ENCODE measurements at places on chromosomes 7 and 10.
A peak's percentile ranks its signal among the peaks of the same experiment; 100 is the strongest.

DNA sequence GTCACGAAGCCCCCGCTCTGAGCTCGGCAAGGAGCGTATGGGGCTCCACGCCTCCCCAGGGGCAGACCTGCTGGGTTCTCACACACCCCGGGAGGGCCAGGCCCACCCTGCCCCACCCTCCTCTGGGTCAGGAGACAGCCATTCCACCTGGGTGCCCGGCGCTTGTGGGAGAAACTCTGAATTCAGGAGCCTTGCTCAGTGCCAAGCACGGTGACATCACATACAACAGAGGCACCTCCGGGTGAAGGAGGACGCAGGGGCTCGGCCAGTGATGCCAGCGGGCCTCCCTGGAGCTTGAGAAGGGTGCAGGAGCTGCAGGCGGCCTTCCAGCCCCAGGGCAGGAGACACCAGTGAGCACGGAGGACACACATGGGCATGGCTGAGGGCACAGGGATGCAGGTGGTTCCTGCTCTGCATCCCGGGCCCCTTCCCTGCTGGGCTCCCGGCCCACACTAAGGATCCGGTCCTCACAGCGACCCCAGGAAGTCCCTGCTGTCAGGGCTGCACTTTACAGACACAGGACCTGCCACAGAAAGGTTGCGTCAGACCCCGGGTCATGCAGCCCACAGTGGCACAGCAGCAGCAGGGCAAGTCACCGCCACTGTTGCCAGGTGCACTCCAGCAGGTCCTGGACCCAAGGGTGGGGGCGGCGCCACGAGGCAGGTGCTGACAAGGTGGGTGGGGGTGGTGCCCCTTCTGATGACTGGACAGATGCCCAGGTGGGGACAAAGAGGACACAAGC is 108.0 kb downstream of the MAD1L1 start:
- no peak for DNase-seq

DNA sequence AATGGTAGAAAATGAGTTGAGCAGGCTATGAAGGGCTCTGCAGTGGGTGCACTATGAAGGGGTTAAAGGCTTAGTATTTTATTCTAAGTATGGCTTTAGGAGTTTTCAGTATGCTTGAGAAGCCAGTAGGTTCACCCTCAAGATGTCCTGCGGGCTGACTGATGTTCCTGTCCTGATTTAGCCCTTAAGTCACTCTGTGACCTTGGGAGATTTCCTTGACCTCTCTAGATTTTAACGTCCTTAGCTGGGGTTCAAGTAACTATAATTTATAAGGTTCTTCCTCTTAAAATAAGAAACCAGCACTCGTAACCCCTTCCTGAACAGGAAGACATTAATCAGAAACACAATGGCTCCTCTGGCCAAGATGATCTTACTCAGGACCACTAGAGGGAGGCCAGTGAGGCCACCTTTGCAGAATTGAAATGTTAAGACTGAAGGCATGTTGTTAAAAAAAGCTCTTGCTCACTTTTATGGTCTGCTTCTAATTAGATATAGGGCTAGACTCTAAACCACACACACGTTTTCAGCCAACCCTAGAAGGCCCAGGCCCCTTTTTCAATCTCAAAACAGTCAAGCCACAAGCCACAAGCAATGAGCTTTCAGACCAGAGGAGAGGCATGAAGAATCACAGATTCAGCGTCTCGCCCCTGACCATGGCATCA is 41.9 kb downstream of the CDK1 start:
- no peak for DNase-seq

DNA sequence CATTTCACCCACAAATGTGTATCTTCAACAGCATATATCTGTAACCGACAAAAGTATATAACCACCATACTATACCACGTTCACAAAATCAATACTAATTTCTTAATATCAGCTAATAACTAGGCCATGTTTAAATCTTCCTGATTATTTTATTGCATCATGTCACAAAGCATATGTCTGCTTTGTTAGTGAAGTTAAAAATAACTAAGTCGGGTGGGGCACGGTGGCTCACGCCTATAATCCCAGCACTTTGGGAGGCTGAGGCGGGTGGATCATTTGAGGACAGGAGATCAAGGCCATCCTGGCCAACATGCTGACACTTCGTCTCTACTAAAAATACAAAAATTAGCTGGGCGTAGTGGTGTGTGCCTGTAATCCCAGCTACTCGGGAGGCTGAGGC is 47.7 kb downstream of the HERC4 start:
- no peak for DNase-seq

- peak; percentile 19 for DNase-seq
Observed at GRCh38 chr7:2099048-2099957, 133.4 kb downstream of the MAD1L1 start.

DNA sequence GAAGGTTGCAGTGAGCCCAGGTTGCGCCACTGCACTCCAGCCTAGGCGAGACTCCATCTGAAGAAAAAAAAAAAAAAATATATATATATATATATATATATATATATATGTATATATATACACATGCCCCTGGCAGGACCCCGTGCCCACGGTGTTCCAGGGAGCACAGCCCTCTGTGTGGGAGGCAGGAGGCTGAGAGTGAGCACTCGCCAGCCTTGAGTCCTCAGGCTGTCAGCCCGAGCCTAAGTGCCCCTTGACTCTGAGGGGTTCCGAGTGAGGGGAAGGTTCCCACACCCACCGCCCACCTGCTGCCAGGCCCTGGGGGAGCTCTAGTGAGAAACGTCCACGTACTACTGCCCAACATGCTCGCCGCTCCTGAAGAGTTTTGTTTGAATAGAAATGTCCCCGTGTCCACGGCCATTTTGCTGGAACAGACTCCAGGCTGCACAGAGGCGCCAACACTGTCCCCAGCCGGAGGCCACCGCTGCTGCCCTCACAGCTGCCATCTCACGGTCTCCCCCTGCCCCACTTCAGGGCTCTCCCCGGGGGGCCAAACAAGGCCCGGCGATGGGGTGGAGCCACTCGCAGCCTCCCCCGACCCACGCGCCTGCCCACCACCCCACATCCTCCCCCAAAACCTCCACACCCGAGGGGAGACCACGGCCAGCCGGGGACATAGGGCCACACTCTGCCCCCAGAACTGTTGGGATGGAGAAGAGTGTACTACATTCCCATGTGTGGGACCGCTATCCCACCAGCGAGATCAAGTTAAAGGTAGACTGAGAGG is 62.8 kb upstream of the EBF3 start:
- no peak for DNase-seq

GRCh38 chr10:80144696-80145131 is 12.2 kb downstream of the PLAC9 start:
- DNase-seq = no peak

DNA sequence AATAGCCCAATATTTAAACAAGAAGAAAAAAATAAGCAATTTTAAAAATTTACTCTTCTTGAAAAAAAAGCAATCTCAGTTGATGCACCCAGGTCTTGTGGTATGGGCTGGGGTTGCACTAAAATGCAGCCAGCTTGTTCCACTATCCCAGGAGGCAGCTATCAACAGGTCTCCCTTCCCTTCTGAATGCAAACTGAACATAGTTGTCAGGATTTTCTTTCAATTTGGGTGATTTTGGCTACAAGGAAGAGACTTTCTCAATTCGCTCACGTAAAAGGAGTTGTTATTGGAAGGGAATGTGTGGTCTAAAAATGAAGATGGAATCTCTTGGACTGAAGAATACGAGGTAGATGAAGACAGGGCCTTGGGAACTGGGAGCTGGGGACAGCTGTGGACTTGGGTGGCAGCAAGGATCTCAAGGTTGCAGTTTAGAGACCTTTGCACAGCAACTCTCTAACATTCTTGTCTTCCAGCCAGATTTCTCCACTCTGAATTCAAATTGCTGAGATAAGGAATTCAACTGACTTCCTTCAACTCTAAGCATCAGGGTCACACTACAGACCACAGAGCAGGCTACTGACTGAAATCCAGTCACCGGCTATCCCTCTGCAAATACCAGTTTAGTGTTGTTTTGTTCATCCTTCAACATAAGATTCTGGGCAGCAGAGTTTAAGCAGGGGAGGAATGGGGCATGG is 3.1 kb upstream of the TMEM26 start:
- no peak for DNase-seq

GRCh38 chr10:108051218-108051617 is 886.7 kb upstream of the SORCS1 start:
- no peak for DNase-seq

DNA sequence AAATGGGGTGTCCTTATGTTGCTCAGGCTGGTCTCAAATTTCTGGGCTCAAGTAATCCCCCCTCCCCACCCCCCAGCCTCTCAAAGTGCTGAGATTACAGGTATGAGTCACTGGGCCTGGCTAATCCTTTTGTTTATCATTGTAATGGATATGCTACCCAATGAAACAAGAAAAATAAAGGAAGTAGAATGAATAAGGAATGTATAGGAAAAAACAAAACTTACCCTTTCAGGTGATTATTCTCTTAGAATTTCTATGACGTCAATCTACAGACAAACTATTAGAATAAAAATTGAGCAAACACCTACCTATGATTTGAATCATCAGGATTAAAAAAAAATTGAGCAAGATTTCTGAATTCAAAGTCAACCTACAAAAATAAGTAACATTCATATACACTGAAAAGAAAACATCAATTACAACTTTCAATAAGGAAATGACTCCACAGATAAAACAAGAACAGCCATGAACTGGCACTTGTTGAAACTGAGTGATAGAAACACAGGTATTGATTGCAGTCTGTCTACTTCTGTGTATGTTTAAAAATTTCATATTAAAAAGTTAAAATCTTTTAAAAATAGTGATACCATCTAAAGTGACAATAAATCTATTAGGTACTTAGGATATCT is 12.2 kb downstream of the ADAM12 start:
- no peak for DNase-seq

DNA sequence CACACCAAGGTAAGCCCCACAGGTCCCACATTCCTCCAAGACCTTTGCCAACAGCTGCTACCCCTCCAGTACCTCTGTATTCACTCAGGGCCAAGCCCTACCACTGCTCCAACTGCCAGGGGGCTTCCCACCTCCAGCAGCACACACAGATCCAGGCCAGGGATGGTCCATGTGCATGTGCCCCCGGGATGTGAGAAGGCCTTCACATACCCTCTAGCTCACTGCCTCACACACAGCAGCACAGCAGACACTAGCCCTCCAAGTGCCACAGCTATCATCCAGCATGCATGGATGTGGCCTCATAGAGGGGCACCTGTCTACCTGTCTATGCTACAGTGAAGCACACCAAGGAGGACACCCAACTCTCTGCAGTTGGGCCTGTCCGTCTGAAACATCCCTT is 488.8 kb downstream of the PLXNA4 start:
- no peak for DNase-seq

DNA sequence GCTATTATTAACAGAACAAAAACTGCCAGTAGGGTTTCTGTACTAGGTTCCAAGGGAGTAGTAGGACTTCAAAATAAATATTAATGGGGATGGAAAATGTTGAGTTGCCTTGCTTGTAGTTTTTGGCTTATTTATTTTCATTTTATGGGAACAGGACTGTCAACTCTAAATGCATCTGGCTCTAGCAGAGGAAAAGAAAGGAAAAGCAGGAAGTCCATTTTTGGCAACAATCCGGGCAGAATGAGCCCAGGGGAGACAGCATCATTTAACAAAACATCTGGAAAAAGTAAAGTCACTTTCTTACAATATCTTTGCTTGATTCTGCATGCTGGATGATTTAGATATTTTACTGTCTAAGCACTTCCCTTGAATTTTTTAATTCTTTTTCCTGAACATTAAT is 69.4 kb downstream of the NOC3L start:
- DNase-seq = no peak

DNA sequence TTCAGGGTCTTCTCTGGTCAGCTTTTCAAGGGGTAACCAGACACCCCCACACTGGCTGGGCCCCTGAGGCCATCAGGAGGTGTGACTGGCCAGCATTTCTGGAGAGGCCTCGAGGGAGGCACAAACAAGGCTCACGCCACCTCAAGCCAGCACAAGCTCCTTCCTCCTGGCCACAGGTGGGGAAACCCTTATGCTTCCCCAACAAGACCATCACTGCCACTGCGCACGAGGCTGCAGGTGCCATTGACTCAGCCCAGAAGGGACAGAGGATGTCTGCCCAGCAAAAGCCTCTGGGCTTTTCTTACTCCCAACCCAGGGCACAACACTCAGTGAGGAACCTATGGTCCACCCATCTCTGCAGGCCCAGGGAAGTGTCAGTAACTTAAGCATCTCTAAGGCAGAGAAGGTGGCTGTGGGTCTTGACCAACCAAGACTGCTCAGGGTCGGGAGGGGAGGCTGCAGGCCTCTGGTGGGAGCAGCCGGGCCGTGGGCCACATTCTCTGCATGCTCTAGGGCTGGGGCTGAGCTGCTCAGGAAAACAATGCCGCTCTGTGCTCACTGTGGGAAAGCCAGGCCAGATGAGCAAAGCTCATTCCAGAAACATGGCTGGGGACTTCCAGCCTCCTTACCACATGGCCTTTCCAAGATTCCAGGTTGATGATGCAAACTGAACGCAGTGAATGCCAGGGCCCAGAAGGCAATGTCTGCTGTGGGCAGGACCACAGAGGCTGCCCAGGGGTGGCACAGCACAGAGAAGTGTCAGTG is 24.2 kb upstream of the RASSF4 start:
- DNase-seq = no peak

GRCh38 chr7:139124084-139124914 is 14.8 kb upstream of the ZC3HAV1 start:
- no peak for DNase-seq

DNA sequence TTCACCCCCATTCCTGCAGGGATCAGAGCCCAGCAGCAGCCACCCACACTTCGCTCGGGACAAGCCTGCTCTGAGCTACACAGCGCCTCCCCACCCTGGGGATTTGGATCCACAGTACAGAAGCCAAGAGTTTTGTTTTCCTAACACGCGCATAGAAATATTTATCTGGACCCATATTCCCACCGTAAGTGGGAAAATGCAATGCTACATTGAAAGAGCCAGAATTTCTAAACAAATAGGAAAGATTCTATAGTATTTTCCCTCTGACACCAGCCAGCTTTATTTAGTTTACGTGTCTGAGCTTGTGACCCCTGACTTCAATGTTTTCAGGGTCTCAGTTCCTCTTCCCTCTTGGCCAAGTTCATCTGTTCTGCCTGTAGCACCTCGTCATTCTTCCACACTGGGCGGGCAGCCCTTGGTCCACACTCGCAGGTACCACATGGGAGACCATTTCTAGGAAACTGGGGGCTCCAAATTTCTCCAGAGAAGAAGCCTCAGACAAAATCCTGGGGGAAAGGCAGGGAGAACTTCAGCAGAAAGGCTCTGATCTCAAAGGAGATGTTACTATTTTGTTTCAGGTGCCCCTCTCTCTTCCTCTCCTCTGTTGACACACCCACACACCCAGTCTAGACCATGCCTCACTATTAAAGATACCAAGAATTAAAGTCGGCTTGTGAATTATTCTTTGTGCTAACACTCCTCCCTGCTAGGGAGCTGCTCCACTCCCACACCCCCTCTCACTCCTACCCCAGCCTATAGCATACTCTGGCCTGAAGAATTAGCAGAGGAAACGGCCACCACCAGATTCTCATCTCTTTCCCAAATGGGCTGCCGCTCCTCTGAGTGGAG is 116.0 kb upstream of the PCGF5 start:
- DNase-seq = no peak

GRCh38 chr7:27459021-27459730 is 203.5 kb downstream of the HIBADH start:
- DNase-seq = no peak

DNA sequence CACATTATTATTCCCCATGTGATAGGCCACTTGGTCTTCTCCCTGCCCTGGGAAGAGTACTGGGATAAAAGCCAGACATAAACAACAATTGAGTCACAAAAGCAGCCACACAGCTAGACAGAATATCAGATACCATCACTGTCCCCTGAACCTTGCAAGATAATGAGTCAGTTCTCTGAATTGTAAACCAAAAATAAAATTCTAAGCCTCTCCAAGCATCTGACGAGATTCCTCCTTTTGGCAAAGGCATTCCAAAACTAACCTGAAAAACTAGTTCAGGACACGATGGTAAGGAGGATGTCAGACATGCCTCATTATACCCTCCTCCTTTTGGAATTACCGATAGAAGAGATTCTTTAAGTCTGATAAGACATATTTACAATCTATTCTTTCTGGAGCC is 450.7 kb downstream of the HTR7 start:
- DNase-seq = no peak
